ENCODE measurements at places on chromosomes 4 and X. TPM values are rescaled to one million over a fixed set of nuclear protein-coding genes. Genes with fewer than 3 reads are reported as not detected.

TBX22 gene
- total RNA-seq: not detected

PHOX2B gene
- not detected for total RNA-seq

GPR34 gene
- under 0.01 TPM for total RNA-seq

PIM2 gene
- 9.5 TPM for total RNA-seq

POLN gene
- 5.3 TPM for total RNA-seq

BCOR gene
- 32.4 TPM for total RNA-seq

STK32B gene
- 1.6 TPM for total RNA-seq
